ENCODE measurements at places on chromosomes 11 and 22.

GRCh38 chr11:74162681-74163467, 7.9 kb downstream of the C2CD3 start:
- DNase-seq, result no peak

DNA sequence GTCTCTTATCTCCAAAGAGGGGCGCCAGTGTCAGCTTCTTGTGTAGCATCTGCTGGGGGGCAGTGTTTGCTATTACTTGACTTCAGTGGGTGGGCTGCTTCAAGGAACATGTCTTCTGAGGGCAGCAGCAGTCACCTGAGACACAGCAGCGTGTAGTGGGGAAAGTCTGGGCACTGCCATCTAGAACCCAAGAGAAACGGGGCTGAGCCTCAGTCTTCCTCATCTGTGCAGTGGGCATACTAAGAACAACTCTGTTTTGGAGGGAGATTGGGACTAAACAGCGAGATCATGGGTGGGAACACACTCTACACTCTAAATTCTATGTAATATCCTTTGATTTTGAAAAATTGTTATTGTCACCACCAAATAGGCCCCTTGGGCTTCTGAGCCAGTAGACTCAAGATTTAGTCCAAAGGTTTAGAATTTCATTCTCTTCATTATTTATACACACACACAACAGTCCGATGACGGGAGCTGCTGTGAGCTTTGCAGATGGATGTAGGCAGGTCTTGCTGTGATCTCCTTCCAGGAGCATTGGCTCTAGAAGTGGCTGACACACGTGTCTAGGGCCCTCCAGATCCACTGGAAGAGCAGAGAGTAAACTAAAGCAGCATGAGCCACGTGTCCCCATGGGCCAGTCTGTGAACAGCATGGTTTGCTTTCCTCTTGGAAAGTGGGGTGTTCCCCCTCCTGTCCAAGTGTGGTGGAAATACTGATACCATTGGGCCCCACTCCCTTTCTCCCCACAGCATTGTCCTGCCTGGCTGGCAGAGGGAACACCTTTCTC, 51.8 kb downstream of the TRAF6 start:
- no peak for DNase-seq

- no peak for DNase-seq
These were observed 14.4 kb downstream of the RNH1 start for GRCh38 chr11:492427-493226.

- DNase-seq, result no peak
These were observed 12.5 kb upstream of the SYT12 start for GRCh38 chr11:67010296-67010905.

- no peak for DNase-seq
These were observed 15.5 kb downstream of the KIAA0930 start for GRCh38 chr22:45224988-45225731.

DNA sequence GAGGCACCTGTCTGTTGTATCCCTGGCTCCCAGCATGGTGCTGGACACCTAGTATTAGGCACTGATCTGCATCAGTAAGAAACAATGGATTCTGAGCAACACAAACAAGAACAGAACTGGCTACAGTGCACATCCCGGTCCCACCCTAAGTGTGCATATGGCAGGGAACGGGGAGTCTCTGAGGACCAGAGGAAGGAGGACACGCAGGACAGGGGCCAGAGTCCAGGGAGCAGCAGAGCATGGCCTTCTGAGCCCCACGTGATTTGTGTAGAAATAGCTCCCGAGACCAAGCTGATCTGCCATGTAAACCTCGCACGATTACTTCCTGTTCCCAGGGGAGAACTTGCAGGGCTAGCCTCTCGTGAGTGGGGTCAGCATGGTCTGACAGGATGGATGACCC, 12.7 kb upstream of the SNX32 start:
- no peak for DNase-seq

DNA sequence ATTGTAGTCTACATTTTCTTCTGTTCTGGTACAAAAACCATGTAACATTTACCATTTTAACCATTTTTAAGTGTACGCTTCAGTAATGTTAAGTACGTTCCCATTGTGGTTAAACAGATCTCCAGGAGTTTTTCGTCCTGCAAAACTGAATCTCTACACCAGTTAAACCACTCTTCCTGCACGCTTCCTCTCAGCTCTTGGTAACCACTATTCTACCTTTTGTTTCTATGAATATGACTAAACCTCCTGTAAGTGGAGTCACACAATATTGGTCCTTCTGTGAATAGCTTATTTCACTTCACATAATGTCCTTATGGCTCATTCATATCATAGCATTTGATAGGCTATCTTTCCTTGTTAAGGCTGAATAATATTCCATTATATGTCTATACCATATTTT, 7.1 kb upstream of the EXT2 start:
- no peak for DNase-seq

- no peak for DNase-seq
These were observed 96.9 kb downstream of the SLC1A2 start for GRCh38 chr11:35322318-35322979.

DNA sequence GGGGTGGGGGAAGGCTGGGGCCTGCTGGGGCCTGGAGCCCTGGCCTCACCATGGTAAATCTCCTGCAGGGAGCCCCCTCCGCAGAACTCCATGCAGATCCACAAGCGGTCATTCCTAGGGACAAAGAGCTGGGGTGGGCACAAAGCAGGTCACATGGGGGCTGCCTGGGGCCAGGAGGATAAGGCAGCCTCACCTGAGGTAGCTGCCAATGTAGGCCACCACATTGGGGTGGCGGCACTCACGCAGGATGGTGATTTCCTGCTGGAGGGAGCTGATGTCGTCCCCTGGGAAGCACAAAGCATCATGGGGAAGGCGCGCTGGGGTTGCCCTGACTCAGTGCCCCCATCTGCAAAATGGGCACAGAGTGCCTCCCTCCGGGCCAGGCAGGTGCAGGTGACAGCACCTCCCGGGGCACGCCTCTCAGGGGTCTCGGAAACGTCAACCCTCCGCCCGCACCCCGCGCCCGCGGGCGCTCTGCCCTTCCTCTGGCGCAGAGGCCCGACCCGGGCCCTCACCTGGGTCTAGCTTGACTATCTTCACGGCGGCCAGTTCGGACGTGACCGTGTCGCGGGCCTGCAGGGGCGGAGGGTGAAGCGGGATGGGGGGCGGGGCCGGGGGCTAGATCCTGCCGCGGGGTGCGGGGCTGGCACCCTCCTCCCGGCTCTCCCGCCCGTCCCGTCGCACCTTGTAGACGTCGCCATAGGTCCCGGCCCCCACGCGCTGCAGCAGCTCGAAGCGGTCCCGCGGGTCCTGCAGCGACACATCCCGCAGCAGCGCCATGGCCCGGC, 450 bp downstream of the MAP4K2 start:
- no peak for DNase-seq

GRCh38 chr11:29449281-29450074, 567.4 kb downstream of the KCNA4 start:
- no peak for DNase-seq

DNA sequence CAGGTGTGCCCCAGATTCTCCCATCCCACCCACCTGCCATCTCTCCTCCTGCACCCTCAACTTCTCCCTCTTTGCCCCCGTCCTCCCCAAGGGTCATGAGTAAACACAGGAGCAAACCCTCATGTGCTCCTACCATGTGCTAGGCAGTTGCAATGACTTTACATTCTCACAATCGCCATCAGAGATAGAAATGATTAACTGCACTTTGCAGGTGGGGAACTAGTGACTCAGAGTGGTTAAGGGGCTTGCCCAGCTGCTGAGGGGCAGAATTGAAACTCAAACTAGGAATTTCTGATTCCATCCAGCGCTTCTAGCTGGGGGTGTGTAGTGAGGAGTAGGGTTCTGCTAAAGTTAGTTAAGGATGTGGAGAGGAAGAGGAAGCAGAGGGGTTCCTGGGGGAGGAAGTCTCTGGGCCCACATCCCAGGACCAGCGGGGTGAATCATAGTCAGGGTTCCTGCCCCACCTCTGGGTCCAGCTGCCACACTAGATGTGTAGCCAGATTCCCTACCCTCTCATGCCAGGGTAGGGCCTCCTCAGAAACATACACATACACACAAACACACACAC, 16.0 kb upstream of the PRG2 start:
- DNase-seq, result no peak

- DNase-seq, result no peak
These were observed 11.9 kb downstream of the HOATZ start for GRCh38 chr11:111526501-111526900.

DNA sequence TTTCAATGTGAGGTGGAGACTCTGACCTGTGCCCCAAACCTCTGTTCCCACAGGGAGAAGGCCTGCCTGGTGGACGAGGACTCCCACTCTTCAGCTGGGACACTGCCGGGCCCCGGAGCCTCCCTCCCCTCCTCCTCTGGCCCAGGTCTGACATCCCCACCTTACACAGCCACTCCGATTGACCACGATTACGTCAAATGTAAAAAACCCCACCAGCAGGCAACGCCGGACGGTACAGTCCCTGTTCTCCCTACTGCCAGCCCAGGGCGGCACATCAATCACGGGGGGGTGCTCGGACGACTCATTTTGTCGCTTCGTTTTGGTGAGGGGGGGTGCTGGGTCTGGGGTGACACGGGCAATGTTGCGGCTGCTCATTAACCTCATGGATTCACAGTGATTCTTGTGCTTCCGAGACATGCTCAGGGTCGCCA, 83.3 kb upstream of the SUSD2 start:
- no peak for DNase-seq

DNA sequence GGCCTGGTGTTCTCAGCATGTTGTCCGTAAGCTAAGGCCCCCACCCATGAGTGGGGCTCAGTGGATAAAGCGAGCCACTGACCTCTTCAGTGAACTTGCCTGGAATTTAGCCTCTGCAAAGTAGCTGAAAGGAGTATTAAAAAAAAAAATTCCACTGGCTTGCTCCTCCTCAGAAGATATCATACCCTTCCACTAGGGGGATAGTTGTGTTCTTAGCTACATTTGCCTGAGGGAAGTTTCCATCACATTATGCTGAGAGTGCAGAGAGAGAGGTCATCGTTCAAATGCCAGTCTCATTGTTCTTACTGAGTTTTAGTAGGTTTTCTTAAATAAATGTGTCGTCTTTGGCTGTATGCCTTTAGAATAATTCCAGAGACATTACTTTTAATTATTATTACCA, 879.7 kb downstream of the JRKL start:
- no peak for DNase-seq

- DNase-seq, result no peak
These were observed 88.2 kb upstream of the LINC01488 start for GRCh38 chr11:69393178-69393832.

DNA sequence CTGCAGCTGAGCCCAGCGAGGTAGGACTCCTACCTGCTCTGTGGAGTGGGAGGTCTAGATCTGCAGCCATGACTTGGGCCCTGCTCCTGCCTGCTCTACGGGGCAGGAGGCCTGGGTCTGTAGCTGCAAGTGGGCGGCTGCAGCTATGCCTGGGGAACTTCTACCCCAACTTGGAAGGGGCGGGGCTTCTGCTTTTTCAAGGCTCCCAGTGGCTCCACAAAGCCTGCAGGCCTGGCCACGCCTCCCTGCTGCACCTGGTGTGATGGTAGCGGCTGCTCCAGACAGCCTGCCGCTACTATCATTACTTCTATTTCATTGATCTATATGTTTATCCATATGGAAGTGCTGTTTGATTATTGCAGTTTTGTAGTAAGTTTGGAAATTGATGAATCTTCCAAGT, 121.2 kb downstream of the NELL1 start:
- DNase-seq, result no peak
